NCI-H2081 treated with DMSO at 0.1 percent for 48 hours (cell line): ENCODE measurements at places on chromosomes 2 and 18.

DNA sequence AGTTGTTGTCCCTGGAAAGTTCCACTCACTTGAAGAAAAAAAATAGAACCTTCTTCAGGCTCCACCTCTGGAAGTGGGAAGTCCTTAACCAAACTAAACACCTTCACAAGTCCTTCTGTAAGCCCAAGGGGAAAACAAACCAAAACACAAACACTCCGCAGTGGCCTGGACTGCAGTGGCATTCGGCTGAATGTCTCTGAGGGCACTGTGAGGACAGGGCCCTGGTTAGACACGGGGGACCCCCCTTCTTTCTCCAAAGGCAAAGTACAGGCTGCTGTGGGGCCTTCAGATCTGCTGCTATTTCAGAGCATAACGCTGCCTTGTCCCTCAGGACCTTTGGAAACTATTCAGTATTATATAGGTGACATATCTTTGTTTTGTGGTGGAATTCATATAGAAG is 28.1 kb downstream of the FOSL2 start:
- DNase-seq = no peak

DNA sequence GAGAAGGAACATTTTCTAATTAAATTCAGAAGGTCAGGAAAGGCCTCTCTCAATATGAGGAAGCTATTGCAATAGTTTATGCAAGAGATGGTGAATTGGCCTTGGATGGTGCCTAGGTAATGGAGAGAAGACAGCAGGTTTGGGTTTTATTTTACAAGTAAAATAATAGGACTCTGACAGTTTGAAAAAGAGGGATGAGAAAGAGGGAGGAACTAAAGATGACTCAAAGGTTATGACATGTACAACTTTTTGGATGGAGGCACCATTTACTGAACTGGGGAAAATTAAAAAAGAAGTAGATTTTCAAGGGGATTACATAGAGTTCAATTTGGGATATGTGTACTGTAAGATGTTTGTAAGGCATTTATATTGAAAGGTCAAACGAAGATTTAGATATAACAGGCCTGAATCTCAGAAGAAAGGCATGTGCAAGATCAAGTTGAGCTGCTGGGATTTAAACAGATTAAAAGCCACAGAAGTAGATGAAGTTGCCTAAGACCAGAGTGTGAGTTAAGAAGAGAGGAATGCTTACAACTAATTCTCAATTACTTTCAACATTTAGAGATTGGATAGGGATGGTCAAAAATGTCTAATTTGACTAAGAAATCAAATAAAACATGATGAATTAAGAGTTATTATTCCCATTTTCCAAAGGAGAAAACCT is 12.3 kb upstream of the ASNSD1 start:
- no peak for DNase-seq

DNA sequence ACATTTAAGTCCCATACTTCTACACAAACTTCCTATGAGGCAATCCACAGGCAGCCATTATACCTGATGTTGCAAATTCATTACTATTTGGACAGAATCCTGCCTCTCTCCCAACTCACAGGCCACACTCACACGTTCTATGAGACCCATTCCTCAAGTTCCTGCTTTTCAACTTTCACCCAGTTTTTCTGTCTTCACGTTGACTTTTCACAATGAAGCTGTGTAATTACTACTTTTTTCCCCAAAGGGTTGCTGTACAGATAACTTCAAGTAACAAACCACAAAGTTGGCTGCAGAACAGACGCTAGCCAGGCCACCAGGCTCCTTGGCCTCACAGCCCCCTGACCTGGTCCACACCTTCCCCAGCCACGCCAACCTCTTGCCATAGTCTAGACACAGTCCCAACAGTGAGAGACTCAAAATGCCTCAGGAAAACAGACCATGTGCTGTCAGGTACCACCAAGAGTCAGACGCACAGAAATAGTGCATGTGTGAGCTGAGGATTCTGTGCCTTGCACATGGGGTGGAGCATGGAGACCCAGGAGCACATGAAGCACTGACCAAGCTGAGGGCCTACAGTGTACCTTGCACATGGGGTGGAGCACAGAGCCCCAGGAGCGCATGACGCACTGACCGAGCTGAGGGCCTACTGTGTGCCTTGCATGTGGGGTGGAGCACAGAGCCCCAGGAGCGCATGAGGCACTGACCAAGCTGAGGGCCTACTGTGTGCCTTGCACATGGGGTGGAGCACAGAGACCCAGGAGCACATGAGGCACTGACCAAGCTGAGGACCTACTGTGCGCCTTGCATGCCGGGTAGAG is 61.0 kb downstream of the EIPR1 start:
- no peak for DNase-seq

- no peak for DNase-seq
These were observed 665 bp upstream of the HRH4 start for GRCh38 chr18:24459772-24460171.

DNA sequence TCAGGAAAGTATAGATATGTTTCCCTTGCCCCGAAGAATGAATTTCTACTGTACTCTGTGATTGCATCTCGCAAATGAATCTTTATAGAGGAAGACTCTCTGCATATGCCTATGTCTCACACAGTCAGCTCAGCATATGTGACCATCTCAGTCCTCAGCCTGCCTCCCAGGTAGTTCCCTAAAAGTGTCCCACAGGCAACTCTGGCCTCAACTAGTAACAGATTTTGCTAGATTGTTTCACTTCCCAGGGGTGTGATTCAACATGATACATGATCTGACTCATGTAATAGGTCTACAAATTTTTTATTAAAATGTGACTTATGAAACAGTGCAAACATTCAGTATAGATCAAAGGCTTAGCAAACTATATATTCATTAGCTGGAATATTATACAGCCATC is 296.6 kb upstream of the CRIM1 start:
- no peak for DNase-seq

DNA sequence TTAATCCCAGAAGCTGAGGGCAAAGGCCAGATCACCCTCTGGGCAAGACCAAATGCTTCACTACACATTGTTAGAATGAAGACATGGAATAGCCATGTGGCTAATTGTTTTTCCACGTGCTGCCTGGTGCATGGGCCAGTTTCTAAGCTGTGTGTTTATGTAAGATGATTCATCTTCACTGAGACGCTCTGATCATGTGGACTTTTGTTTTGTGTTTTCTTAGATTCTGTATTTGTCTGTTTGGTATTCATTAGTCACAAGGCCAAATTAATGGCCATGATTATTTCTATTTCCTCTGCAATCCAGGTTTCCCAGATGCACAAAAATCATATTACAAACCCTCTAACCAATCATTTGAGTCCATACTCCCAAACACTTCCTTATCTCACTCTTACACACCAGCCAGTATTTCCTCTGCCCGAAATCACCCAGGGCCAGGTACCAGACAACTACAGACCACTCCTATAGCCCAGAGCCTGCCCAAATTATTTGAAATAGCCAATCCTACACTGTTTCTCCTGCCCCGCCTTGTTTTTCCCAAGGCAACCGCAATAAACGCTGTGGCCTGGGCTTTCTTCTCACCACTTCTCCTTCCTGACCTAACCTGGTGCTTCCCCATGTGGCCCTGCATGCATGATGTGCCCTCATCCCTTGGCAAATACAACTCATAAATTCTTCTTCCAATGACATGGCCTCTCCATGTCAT is 94.2 kb upstream of the SP3 start:
- DNase-seq = no peak

GRCh38 chr2:36270758-36271157 is 84.8 kb upstream of the CRIM1 start:
- no peak for DNase-seq

GRCh38 chr18:77063260-77063659 is 69.3 kb downstream of the MBP start:
- DNase-seq = no peak

DNA sequence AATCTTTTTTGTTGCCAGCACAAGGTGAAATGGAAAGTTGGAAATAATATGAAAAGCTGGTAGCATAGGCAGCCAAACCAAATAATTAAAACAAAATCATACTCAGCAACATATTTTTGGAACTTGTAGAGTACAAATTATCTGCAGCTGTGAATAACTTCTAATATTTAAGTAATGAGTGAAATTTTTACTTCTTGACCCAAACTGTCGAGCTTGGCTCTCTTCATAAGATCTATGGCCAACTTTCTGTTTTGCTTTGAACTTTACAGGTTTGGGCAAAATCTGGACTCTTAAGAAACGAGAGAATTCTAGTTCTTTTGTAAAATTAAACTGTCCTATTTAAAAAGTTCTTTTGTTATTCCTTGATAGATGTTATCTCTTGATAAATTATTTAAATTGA is 25.6 kb upstream of the CCDC102B start:
- no peak for DNase-seq

DNA sequence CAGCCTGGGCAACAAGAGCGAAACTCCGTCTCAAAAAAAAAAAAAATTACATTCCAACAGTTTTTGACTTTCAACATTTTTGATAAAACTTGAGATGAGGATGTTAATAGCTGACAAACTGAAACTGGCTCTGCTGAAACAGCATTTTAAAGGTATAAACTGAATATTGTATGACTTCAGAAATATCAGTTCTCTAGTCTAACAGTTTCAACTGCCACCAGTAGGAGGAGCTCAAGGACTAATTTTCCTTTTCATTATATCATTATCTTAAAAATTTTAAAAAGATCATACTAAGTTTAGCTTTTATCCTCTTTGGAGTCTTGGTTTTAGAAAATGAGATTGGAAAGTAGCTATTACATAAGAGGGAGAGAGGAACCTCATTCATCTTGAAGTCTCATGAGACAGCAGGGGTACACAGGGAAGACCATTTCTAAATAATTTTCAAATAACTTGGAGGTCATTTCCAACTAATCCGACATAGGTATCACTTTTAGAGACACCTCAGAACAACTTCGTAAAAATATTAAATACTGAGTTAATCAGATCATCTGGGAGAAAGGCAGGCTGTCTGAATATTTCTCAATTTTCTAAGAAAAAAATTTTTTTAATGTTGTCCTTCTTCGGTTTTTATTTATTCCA is 37.6 kb upstream of the MCM6 start:
- no peak for DNase-seq

DNA sequence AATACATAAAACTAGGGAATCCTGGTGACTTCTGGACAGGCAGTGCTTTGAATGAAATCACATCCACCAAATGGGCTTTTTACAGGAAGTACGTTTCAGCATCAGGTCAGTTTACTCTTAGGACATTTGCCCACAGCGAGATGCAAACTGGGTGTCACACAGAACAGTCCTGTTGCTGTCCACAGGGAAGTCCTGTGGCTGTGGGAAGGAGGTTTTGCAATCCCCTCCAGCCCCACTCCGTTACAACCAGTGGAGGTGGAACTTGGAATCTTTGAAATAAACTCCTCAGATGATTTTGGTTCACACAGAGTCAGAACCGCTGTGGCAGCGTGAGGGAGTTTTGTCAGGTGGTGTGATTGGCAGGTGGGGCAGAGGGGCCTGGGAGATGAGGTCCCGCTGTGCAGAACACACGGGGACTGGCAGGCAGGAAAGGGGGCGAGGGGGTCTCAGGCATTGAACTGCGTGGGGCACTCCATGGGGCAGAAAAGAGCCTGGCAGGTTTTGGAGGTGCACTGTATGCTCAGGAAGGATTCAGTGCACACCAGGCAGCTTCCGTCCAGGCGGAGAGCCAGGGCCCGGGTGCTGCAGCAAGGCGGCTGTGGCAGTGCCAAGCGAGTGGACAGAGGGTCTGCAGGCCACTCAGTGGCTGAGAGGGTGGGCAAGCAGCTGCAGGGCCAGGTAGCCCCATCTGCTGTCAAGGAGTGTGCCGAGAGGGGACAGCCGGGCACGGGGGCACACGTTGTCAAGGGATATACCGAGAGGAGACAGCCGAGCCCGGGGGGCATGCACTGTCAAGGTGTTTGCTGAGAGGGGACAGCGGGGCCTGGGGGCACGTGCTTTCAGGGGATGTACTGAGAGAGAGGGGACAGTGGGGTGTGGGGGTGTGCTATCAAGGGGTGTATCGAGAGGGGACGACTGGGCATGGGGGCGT is 148.7 kb downstream of the LDLRAD4 start:
- DNase-seq = no peak

GRCh38 chr18:35193316-35193715 is 47.5 kb upstream of the ZNF397 start:
- no peak for DNase-seq
